Adipose tissue (tissue), 3 donors: ENCODE measurements at places on chromosomes 6 and 20. TPM values are rescaled to one million over a fixed set of nuclear protein-coding genes. Genes with fewer than 3 reads are reported as not detected.

The CCN2 gene
- polyA plus RNA-seq = 38.7 TPM

The FAM217A gene
- polyA plus RNA-seq = 0.11 TPM

The KIAA1586 gene
- polyA plus RNA-seq = 4.0 TPM

The GJA10 gene
- not detected for polyA plus RNA-seq
